Stimulated activated CD8-positive, alpha-beta memory T cell treated with anti-CD3 and anti-CD28 coated beads, Interleukin-12 subunit alpha, Interleukin-12 subunit beta, amount 100 ng/mL, for 4 hours (primary cell): ENCODE measurements at places on chromosomes 7 and 10.

GRCh38 chr10:109912335-109913281 is 10.7 kb downstream of the XPNPEP1 start:
- DNase-seq = no peak

- no peak for DNase-seq
Observed at GRCh38 chr10:47247148-47248059, 52.6 kb upstream of the GDF10 start.

DNA sequence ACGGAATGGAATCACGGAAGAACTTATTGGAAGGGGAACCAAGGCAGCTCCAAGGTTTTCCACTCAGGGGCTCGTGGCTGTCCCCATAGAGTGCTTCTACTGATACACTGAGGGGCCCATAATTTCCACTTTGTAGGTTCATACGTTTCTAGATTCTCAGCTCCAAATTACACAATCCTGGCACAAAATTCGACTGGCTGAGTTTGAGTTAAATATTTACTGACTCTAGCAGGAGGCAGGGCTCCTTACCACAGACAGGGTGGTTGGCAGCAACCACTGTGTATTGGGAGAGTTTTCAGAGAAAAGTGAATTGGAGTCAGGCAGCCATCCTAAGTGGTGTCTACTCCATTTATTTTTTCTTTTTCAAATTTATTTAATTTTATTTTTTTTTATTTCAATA is 55.4 kb upstream of the SEC61G start:
- DNase-seq = no peak

DNA sequence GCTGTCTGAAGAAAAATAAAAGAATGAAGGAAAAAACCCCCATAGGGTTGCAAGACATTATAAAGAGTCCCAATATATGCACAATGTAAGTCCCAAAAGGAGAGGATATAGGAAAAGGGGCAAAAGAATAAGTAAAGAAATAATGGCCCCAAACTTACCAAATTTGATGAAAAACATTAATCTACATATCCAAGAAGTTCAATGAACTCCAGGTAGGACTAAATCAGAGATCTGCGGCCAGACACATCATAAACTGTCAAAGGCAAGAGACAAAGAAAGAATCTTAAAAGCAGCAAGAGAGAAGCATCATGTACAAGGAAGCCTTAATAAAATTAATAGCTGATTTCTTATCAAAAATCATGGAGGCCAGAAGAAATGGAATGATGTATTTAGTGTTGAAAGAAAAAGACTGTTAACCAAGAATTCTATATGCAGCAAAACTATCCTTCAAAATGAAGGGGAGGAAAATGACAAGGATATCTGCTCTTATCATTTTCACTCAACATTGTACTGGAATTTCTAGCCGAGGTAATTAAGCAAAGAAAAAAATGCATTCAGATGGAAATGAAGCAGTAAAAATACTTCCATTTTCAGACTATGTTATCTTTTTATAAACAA is 95.7 kb upstream of the GLI3 start:
- no peak for DNase-seq

- DNase-seq = no peak
Observed at GRCh38 chr10:76403912-76404311, 972.5 kb downstream of the LRMDA start.

GRCh38 chr7:112421666-112422486 is 28.4 kb upstream of the IFRD1 start:
- no peak for DNase-seq

- no peak for DNase-seq
Observed at GRCh38 chr10:122299423-122300075, 28.5 kb downstream of the BTBD16 start.

- DNase-seq = no peak
Observed at GRCh38 chr7:132876576-132876975, 205.3 kb downstream of the CHCHD3 start.

GRCh38 chr10:31299119-31299518 is 19.9 kb upstream of the ZEB1 start:
- DNase-seq = no peak

DNA sequence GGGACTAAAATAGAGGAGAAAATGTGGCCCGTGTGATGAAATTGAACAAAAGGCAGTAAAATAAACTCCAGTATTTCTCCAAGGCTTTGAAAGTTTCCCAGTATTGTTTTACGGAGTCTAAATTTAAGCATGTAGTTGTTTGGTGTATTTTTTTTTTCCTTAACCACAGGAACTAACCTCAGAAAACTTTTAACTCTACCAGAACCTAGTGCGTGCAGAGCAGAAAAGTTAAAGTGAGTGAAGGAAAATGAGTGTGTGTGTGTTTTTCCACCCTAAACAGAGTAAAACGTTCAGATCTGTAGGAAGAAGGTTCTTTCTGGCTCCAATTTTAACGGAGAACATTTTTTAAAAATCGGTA is 812 bp downstream of the PROSER2 start:
- no peak for DNase-seq

DNA sequence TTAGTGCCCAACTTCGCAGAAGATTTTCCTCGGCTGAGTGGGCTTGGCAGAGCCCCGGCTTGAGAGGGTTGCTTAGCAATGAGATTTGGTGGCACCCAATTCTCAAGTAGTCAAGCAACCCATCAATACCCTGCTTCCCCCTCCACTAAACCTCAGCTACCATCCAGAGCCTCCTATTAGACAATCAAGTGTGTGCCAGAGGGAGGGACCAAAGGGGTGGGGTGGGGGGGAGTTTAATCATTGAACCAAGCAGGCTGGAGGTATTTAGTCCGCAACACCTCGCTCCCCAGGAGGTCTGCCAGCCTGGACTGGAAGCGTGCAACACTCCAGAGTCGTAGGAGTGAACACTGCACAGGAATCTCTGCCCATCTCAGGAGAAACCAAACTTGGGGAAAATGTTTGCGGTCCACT is at the start of gene HKDC1:
Gene HKDC1 (plus strand): TSS at position 292 of the 411 bp plus-strand sequence. CDS start 104 bp downstream, at position 396.
- DNase-seq = no peak

- DNase-seq = no peak
Observed at GRCh38 chr10:6579904-6580278, at the start of gene PRKCQ. Gene PRKCQ, minus strand, starts transcription at chr10:6580276. Its CDS starts 65,141 bp downstream, at chr10:6515135.

- DNase-seq = no peak
Observed at GRCh38 chr7:27165089-27165995, at the start of gene HOXA9. Gene HOXA9, minus strand, starts transcription at chr7:27165537. Its CDS starts 80 bp downstream, at chr7:27165457.

GRCh38 chr7:137283153-137283552 is 60.4 kb downstream of the PTN start:
- no peak for DNase-seq

GRCh38 chr7:135161669-135162068 is 8.8 kb downstream of the CYREN start:
- DNase-seq = no peak

GRCh38 chr10:24901686-24902399 is 50.6 kb downstream of the PRTFDC1 start:
- DNase-seq = no peak

- DNase-seq = no peak
Observed at GRCh38 chr10:90816466-90816865, 41.4 kb downstream of the HTR7 start.
